ENCODE measurements at places on chromosomes 12 and 14.
A peak's percentile ranks its signal among the peaks of the same experiment; 100 is the strongest.

DNA sequence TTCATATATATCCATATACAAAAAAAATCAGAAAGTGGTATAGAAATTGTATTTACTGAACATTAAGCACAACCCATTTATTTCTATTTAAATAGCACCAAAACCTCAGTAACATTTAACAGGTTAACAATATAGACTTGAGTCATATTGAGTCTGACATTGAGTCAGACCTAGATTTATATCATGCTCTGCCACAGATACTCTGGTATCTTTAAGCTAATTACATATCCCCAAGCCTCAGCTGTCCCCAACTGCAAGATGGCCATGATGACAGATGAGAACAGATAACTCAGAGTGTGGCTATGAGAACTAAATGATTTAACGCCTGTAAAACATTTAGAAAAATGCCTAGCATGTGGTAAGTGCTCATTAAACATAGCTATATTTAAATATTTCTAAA lies 40.3 kb downstream of the IFNG start:
- DNase-seq = no peak

GRCh38 chr12:126747530-126748149 lies 1519.3 kb upstream of the TMEM132C start:
- DNase-seq = no peak

- DNase-seq = no peak
These were observed 44.1 kb downstream of the FBXW8 start for GRCh38 chr12:116954710-116955381.

- DNase-seq = no peak
These were observed 5.9 kb upstream of the GNB3 start for GRCh38 chr12:6834873-6835272.

DNA sequence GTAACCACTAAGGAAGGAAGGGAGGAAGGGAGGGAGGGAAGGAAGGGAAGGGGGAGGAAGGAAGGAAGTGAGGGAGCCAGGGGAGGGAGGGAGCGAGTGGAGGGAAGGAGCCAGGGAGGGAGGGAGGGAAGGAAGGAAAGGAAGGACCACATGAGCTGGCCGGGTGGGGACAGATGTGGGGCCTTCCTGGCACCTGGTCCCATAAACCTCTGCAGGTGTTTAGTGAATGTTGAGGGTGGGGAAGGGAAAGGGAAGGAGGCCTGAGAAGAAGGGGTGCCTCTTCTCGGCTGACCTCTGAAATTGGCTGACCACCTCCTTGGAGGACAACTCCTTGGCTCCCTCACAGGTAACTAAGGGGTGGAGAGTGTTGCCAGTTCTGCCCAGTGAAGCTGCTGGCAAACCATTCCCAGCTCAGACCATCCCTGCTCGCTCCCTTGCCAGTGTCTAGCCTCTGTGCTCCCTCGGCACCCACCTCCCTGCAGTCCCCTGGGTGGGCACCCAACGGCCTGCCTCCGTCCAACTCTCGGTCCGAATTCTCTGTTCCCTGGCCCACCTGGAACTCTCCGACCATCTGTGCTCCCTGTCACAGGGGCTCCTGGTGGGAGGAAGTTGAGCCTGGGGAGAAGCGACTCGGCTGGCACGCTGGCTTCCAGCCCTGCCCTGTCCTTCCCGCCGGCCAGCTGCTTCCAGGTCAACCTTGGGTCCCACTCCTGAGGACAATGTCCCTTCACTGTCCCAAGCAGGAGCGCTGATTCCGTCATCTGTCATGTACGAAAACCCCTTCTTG lies 12.2 kb upstream of the PPP1R13B start:
- DNase-seq = no peak

GRCh38 chr14:105095236-105095805 lies 30.1 kb upstream of the GPR132 start:
- DNase-seq = no peak

DNA sequence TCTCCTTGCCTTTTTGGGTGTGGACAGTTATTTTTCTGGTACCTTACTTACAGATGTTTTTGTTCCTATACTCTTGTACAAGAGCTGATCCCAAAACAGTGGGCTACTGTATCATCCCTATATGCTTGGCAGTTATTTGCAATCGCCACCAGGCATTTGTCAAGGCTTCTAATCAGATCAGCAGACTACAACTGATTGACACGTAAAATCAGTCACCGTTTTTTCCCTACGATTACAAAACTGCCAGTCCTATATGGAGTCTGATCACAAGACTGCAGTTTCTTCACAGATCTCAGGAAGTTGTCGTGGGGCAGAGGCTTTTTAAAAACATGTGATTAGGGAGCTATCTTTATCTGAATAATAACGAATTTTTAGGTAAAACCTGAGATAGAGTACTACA lies 1.3 kb downstream of the LYSET start:
- no peak for DNase-seq

DNA sequence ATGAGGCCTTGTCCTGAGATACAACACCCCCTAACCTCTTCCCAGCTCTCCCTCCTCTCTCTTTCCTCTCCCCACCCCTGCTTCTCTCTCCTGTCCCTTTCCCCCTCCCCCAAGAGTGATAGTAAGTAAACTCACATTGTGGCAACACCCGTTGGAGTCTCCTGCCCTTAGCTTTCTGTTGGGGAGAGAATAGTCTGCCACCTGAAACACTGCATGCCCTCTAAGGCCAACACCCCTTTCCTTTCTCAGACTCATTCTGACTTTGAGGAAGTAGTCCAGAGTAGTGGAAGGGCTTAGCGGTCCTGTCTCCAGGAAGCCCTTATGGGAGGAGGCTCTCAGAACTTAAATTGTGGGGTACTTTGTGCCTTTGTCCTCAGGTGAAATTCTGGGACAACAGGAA lies 95.2 kb downstream of the PRKCH start:
- DNase-seq = no peak

GRCh38 chr14:64463195-64463594 lies 2.1 kb upstream of the AKAP5 start:
- DNase-seq = no peak

- DNase-seq = no peak
These were observed 74.6 kb upstream of the SFSWAP start for GRCh38 chr12:131636266-131636665.

DNA sequence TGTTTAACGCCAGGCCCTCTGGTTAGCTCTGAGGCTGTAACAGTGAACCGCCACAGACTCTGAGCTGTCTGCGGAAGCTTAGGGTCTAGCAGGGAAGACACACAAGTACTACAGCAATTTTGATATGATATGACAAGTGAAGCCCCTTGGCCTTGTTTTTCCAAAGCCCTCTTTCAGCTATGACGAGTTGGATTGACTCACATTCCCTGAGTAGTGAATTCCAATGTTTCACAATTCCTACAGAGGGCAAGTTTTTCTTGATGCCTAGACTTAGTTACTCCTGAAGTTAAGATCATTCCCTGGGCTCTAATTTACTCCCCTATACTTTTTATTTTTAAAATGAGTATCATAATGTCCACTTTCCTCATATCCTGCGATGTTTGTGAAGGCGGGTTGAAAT lies 53.3 kb upstream of the CISTR start:
- no peak for DNase-seq

DNA sequence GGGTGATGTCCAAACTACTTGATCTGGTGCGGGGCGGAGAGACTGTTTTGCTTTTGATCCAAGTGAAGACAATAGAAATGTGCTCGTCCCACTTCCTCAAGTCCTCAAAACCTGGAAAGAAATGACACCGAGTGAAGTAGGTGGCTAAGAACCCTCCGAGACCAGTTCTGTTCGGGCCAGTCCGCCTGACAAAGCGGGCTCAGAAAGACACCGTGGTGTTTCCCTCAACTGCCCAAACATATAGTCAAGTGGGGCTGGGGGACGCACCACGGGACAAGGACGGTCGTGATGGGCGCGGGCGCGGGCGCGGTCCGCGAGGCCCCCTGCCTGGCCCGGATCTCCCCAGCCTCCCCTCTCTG lies 1.6 kb downstream of the PHLDA1 start:
- DNase-seq = no peak

GRCh38 chr12:107480836-107481608 lies 204.6 kb upstream of the PWP1 start:
- DNase-seq = no peak

GRCh38 chr12:81759190-81760051 lies at the start of gene PPFIA2:
Gene PPFIA2 (minus strand): TSS chr12:81759350.
- peak; percentile 50 for DNase-seq

DNA sequence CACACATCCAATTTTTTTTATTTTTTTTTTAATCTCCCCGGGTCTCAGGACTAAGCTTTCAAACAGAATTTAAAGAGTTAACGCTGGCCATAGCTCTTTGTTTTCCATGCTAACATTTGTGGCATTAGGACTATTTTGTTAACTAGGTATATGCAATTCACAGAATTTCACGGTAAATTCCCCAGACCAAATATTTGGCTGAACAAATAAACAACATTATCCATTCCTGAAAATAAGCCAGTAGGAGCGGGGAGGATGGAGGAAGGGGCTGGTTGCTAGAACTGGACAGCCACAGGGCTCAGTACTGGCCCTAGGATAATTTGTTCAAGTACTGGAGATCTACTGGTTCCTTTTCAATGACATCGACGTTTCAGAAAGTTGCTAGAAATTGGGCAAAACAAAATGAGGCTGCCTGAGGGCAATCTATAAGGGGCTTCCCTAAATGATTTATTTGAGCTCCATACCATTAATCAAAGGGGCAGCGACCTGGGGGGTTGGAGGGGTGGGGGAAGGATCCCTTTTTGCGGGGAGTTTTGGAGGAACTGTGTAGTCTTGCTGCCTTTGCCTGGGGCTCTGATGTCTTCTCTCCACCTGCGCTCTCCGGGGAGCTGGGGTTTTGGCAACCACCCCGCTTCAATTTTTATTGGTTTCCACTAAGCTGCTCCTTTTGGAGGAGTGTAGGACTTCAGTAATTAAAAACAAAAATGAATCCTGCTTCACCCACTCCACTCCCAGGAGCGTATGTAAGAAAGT lies 9.0 kb downstream of the BMP4 start:
- no peak for DNase-seq

GRCh38 chr14:69708586-69709560 lies 58.1 kb upstream of the SRSF5 start:
- DNase-seq = peak; percentile 53

GRCh38 chr12:56709759-56710376 lies 15.2 kb downstream of the NACA start:
- no peak for DNase-seq

GRCh38 chr12:72230589-72230988 lies 41.6 kb upstream of the TRHDE start:
- no peak for DNase-seq

- no peak for DNase-seq
These were observed 71.8 kb upstream of the BCAT1 start for GRCh38 chr12:25020621-25021243.

DNA sequence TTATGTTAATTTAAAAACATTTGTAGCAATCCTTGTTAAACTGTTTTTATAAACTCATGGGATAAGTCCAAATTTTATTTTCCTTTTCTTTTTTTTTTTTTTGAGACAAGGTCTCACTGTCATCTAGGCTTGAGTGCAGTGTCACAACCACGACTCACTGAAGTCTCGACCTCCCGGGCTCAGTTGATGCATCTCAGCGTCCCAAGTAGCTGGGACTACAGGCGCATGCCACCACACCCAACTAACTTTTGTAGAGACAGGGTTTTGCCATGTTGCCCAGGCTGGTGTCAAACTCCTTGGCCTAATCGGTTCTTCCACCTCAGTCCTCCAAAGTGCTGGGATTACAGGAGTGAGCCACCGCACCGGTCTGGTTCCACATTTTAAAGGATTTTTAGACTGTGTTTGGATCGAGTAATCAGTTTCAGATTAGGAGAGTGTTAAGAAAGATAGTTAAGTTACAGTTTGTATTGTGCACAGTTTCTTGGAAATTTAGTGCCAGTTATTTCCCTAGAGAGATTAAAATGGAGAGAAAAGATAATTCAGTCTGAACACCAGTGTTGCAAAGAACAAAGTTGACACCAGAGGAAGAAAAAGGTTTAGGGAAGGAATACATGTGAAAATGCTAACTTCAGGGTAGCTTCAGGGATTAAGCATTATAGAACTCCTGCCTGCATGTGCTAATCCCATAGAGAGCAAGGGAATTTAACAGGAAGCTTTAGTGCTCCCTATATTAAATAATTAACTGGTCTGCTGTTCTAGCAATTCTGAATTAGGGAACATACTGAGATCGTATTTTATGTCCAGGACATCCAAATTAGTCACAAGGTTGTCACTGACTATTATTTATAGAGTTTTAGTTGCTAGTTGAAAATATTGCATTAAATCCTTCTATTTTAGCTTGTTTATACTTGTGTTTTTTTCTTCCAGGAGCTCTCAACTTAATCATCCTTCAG lies 10.1 kb downstream of the RAP1B start:
- DNase-seq = no peak

- no peak for DNase-seq
These were observed 45.5 kb upstream of the BCL11B start for GRCh38 chr14:99317231-99318090.

- DNase-seq = peak; percentile 42
These were observed 2.2 kb downstream of the RCOR1 start for GRCh38 chr14:102594514-102595175.

DNA sequence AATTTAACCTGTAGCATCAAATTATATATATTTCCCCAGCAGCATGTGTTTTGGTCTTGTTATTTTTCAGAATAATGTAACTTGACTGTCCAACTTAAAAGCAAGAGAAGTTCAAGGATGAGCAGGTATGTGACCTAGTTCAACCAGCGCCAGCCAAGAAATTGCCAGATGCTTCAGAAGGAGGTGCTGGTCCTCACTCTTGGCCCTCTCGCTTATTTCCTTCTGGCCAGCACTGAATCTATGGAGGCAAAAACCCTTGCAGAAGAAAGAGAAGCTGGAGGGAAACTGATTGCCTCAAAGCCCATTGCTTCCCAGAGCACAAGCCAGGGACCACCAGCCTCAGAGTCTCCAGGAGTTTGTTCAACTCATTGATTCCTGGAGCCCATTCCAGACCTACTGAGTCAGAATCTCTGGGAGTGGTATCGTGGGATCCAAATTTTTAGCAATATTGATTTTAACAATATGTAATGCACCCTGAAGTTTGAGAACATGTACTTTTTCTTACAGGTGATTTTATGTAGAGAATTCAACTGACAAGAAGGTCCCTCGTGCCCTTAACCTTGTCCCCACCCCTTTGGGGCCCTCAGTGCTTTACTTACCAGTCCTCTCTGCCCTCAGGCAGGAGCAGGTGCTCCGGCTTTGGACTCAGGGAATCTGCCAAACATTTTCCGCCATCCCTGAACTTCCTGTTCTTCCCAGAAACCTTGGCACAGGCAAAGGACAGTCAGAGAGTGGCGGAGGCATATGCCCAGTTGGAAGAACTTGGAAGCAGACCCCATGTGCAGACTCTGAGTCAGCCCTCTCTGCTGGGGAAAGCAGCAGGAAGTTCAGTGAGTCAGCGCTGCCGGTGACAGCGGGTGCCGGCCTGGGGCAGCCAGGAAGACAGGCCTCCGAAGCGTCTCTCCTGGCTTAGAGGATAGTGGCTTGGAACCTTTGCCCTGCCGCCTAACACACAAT lies 10.4 kb downstream of the BEST3 start:
- no peak for DNase-seq

GRCh38 chr12:33044447-33044846 lies 147.9 kb upstream of the PKP2 start:
- DNase-seq = no peak

- DNase-seq = no peak
These were observed 805 bp upstream of the CRACR2A start for GRCh38 chr12:3753544-3754284.

- DNase-seq = no peak
These were observed 25.6 kb downstream of the KCNK13 start for GRCh38 chr14:90087433-90087832.
